ENCODE measurements at places on chromosomes 4 and X.

DNA sequence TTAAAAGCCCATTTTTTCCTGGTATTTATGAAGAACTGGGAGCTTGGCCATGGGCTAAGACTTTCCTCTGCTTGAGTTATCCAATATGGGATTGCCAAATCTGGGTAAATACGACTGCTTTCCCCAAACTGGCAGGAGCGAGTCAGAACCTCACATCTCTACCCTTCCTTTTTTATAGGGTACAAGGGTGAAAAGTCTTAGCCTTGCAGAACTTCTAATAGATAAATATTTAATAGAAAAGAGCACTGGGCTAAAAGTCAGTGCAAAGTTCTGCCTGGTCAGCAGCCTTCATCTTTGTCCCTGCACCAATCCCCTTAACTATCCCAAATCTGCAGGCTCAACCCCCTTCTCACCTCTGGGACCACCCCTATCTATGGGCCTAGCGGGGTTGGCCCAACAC is 61.6 kb upstream of the ACSL1 start:
- no peak for DNase-seq

- no peak for DNase-seq
These were observed 77.6 kb upstream of the PCDH18 start for GRCh38 chr4:137609718-137610430.

DNA sequence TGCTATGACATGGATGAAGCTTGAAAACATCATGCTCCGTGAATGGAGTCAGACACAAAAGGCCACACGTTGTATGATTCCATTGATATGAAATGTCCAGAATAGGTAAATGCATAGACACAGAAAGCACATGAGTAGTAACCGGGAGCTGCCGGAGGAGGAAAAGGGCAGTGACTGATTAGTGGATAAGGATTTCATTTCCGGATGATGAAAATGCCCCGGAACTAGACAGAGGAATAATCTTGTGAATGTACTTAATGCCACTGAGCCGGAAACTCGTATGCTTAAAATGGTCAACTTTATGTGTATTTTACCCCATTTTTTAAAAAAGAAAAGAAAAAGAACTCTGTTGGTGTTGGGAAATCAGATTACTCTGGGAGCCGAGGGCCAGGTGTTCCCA is 112.7 kb upstream of the FAM9B start:
- DNase-seq, result no peak

GRCh38 chrX:11185861-11186260 is 74.7 kb downstream of the HCCS start:
- no peak for DNase-seq

DNA sequence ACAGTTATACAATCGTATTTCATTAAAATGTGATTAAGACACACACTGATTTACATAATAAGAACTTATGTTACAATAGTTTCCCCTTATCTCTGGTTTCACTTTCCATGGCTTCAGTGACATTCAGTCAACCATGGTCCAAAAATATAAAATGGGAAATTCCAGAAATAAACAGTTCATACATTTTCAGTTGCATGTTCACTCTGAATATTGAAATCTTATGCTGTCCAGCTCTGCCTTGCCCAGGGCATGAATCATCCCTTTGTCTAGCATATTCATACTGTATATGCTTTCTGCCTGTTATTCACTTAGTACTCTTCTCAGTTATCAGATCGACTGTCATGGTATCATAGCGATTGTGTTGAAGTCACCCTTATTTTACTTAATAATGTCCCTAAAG is 173.8 kb upstream of the DCAF12L2 start:
- DNase-seq, result no peak
